ENCODE measurements at places on chromosomes 6 and 20.
A peak's percentile ranks its signal among the peaks of the same experiment; 100 is the strongest.

- no peak for DNase-seq
These were observed 116.2 kb downstream of the RTN4IP1 start for GRCh38 chr6:106512968-106513574.

DNA sequence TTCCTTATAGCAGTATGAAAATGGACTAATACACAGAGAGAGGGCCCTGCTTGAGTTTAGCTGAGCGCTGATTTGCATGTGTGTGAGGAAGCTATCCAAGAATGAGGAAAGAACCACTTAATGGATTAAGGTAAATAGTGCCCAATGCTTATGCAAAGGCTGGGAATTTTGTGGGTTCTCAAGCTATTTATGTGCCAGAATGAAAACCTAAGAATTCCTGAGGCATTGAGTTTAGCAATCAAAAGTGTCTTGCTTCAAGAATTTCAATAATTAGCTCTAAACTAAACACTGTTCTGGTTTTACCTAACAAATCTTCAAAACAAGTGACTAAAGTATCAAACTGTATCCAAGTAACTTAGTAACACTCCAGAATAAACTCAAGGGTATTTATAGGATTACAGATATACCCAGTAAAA lies 7.0 kb upstream of the OR14J1 start:
- no peak for DNase-seq

GRCh38 chr6:21680611-21681010 lies 87.1 kb downstream of the SOX4 start:
- no peak for DNase-seq

DNA sequence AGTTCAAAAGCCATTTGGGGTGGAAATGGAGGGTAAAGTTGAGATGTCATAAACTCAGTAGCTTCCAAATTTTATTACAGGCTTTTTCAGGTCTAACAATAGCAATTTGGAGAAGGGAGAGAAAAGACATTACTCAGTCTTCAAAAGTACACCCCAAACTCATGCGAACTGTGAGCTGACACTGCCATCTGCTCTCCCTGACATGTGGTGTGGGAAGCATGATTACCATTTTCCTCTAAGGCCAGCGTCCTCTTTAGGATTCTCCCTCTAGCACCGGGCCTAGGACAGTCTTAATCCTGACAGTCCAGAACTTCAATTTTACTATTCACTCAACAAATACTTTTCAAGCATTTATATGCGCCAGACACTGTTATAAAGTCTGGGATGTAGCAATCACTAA lies 536.0 kb upstream of the JARID2 start:
- no peak for DNase-seq

GRCh38 chr6:153618371-153619322 lies 420.4 kb upstream of the OPRM1 start:
- DNase-seq, result no peak

DNA sequence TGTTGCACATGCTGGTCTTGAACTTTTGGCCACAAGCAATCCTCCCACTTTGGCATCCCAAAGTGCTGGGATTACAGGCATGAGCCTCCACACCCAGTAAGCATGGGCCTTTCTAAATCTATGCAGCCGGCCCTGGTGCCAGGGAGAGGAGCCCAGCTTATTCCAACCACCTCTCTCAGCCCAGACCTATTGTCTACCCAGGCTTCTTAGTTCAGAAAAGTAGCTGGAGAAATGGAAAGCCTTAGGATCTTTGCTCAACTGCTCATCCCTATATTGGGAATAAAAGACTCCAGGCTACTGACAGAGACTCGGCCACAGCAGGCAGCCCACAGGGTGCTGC lies 7.8 kb upstream of the PCIF1 start:
- DNase-seq, result no peak

GRCh38 chr6:3541006-3541585 lies 84.2 kb upstream of the SLC22A23 start:
- DNase-seq, result peak; percentile 67

- no peak for DNase-seq
These were observed 189.2 kb upstream of the RAB32 start for GRCh38 chr6:146354451-146354850.

- DNase-seq, result no peak
These were observed 3.2 kb upstream of the EEF1A2 start for GRCh38 chr20:63501818-63502670.

DNA sequence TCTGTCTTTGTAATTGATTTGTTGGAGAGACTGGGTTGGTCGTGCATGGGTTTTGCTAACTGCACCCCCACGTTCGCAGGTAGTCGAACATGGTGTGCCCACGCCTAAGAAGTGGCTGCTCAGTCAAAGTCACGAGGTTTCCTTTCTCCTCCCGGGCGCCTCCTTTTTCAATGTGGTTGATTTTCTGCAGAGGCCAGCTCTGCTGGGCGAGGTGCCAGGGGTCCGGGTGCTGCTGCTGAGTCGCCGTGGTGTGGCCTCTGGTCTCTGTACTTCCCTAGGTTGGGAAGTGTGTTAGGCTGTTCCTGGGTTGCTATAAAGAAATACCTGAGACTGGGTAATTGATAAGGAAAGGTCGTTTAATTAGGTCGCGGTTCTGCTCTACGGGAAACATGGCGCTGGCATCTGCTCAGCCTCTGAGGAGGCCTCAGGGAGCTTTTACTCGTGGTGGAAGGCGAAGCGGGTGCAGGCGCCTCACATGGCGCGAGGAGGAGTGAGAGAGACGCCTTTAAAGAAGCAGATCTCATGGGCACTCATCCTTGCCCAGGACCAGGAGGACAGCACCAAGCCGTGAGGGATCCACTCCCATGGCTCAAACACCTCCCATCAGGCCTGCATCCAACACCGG lies 14.1 kb downstream of the OSBPL2 start:
- no peak for DNase-seq
